ENCODE measurements at places on chromosomes 1 and 21.

GRCh38 chr1:35079003-35079930 lies at the start of gene ZMYM1:
Gene ZMYM1, plus strand, starts transcription at chr1:35079385. Its CDS starts 14,603 bp downstream, at chr1:35093988.
- ATAC-seq, result peak; percentile 97

DNA sequence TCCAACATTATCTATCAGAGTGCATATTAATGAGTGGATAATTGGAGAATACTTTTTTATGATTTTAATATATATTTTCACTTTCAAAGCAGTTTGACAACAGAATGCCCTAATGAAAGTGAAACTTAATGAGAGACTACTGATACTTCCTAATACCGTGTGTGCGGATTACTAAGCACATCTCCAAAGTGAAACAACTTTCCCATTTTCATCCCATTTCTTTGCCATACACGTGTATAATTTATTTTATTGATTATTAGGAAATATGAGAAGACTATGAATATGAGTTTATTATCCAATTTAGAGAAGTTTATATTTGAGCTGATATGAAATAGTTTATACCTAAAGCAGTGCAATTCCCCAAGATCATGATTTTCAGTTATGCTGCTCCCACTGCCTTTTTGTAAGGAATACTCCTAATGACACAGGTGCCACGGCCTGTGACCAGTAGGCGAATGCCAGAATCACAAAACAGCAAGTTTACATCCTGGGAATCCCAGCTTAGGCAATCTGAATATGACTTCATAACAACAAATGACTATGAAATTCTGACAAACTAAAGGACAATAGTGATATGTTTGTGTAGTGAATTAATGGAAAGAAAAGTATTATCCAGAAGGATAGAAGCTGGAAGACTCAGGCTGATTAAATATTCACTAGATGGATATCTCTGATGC lies 202.9 kb downstream of the NCAM2 start:
- ATAC-seq, result no peak

- no peak for ATAC-seq
These were observed 186.8 kb downstream of the SMYD3 start for GRCh38 chr1:246320286-246320685.

DNA sequence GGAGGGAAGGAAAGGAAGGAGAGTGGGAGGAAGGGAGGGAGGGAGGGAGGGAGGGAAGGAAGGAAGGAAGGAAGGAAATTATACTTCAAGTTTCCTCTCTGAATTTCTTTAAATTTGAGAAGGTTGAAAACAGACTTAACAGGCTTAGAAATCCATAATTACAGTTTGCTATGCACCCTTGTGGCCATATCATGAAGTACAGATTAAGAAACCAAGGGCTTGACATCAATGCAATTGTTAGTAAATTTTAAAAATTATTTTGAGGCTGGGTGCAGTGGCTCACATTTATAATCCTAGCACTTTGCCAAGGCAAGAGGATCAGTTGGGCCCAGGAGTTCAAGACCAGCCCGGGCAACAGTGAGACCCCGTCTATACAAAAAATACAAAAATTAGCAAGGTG lies 14.4 kb downstream of the ANP32E start:
- ATAC-seq, result no peak

GRCh38 chr1:75768016-75768415 lies 18.0 kb upstream of the RABGGTB start:
- ATAC-seq, result no peak

DNA sequence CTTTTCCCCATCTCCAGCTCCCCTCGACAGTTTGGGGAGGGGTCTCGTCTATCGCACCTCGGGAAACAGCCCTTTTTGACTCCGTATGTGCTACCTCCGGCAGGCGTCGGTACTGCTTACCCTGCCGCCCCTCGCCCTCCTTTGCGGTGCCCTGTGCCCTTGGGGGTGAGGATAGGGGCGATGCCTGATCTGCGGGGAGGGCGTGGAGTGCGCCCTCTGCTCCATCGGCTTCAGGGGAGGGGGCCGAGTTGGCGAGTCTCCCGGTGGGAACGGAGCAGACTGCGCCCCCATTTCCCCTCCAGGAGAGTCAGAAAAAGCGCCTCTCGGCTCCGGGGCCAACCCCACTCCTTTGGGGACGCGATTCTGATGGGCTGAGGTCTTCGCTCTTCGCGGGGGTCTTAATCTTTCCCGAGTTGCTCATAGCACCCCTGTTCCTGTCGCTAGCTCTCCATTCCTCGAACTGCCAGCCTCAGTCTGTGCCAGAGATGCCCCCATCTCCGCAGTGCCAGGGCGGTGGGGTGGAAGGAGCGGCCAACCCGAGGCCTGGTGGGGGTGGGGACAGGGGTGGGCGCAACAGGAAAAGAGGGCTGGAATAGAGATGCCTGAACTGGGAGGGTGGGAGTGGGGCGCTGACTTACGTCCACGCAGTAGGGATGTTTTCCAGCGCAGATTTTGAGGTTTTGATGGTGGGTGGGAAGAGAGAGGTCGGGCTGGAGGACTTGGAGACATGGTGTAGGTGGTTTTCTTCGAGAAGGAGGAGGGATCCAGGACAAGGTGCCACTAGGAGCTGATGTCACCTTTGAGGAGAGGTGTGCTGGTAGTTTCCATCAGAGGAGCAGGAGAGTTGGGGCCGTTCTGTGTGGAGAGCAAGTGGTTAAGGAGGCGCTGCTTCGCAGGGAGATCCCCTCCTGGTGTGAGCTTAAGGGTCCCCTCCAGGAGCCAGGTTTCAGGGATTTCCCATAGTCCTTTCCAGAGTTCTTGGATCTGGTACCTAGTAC lies 674 bp downstream of the PPFIA4 start:
- ATAC-seq, result peak; percentile 55

- no peak for ATAC-seq
These were observed 75.9 kb downstream of the PRDM2 start for GRCh38 chr1:13775916-13776315.

- no peak for ATAC-seq
These were observed 3.8 kb downstream of the B4GALT2 start for GRCh38 chr1:43982808-43983207.

GRCh38 chr1:214542275-214543199 lies 8.9 kb downstream of the PTPN14 start:
- ATAC-seq, result no peak

DNA sequence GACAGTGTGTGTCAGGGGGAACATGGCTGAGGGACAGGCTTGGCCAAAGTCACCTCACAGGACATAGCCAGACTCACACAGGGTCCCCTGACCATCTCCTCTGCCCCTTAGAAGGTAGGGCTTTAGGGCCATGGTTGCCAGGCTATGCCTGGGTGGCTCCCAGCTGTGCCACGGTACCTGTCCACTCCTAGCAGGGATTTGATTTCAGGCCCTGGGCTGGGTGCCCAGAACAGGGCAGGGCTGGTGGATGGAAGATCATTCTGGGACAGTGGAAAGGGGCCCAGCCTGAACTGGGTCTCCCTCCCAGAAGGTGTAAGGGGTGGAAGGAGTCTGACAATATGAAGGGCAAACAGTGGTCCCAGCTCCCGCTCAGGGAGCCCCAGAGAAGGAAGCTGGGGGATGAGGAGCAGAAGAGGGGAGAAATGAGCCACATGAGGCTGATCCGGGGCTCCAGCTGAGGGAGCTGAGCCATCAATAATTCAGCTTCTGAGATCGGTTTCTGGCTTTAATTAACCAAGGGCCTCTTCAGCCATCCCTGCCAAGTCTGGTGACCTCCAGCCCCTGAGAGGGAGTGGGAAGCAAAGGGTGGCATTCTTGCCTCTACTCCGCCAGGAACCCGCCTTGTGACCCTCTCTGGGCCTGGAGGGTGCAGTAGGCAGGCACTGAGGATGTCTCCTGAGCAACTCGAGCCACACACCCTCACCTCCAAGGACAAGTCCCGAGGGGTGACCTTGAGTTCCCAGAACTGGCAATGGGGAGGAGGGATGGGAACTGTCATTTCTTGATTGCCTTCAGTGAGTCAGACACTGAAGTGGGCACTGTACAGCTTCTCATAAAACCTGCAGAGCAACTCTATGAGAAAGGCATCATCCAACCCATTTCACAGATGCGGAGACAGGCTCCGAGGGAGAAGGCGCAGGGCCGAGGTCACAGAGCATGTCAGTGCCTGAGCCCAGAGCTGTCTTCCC lies 2.1 kb downstream of the CD164L2 start:
- no peak for ATAC-seq

GRCh38 chr21:36698981-36699545 lies at the start of gene SIM2:
Gene SIM2, plus strand, starts transcription at chr21:36699115. Its CDS starts 632 bp downstream, at chr21:36699747.
- peak; percentile 66 for ATAC-seq

DNA sequence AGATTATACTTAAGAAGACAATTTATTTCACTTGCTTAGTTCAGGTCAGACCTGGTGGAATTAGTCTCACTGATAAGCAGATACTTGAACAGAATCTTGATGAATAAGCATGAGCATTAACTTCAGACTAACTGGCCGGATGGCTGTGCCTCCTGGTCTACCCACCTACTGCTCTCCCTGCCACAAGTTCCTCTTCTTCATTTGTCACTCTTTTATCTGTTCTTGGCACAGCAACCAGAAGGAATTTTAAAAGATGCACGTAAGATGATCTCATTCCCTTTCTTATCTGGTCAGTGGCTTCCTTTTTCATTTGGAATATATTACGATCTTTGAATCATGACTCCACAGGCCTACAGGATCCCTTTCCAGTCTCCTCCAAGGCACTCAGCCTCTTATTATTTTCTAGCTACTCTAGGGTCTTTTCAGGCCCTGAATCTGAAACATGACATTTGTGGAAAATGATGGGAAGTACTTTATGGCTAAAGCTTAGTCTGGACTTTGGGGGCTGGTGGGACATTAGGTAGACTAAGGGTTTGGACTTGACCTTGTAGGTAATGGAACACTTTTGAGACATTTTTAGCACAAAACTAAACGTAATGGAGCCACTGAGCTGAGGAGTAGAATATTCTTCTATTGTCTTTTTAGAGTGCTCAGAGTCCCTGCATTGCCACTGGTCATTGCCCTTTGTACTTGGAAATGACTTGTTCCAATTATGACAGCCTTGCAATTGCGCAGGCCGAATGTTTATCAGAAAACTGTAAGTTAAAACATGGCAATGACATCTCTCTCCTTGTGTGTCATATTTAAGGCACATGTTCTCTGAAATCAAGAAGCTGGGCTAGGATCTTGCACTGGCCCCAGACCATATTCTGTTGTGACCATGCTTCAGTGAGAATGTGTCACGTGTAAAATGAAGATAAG lies 16.0 kb downstream of the ST6GALNAC3 start:
- ATAC-seq, result no peak

DNA sequence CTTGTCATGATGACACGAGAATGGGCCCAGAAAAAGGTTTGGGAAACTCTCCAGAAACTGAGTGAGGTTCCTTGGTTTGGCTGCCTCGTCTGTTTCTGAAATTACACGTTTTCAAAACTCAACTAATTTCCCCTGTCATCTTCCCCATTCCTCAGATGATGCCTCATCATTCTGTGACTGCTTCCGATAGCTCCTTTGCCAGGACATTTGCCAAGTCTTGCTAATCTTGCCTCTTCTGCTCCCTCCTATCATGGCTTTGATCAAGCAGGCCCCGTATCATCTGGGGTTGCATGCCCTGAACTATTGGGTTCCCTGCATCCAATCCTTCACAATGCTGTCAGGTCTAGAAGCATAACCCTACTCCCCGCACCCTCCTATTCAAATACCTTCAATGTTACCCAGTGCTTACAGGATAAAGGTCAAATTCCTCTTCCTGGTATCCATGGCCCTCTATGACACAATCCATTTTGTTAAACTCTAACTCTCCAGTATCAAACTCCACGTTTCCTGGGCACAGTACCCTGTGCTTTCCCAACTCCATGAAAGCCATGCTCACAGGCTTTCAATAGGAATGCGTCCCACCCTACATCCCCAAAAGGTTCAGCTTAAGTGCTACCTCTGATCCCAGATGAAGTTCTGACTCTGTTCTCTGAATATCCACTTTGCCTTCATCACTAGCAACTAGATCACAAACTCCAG lies 22.2 kb upstream of the TMEM200B start:
- ATAC-seq, result no peak

GRCh38 chr1:247357052-247357780 lies 25.5 kb upstream of the ZNF496 start:
- no peak for ATAC-seq

DNA sequence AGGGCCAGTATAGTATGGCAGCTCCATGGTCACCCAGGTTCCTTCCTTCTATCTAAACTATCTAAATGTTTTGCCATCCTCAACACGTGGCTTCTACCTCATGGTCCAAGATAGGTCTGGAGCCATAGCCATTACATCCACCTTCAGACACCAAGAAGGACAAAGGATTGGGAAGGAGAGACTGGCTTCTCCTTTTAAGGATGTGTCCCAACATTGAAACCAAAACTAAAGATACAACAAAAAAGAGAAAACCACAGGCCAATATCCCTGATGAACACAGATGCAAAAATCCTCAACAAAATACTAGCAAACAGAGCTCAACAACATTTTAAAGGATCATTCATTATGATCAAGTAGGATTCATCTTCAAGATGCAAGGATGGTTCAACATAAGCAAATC lies 24.8 kb downstream of the HSD11B1 start:
- no peak for ATAC-seq

DNA sequence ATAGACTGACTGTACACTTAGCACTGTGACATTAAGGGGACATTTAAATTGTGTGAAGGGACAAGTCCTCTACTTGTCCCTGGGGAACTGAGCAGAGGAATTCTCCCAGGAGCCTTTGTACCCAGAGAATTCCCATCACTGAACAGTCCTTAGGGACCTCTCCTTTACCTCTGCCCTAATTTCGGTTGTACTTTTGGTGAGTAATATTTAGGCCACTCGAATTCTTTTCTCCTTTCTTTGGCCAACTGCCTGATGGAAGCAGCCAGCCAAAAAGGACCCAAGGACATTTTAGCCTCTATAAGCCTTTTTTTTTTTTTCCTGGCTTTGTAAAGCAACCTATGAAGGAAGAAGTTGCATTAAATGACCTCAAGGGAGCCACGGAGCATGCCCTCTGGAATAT lies 71.5 kb downstream of the NR5A2 start:
- no peak for ATAC-seq

DNA sequence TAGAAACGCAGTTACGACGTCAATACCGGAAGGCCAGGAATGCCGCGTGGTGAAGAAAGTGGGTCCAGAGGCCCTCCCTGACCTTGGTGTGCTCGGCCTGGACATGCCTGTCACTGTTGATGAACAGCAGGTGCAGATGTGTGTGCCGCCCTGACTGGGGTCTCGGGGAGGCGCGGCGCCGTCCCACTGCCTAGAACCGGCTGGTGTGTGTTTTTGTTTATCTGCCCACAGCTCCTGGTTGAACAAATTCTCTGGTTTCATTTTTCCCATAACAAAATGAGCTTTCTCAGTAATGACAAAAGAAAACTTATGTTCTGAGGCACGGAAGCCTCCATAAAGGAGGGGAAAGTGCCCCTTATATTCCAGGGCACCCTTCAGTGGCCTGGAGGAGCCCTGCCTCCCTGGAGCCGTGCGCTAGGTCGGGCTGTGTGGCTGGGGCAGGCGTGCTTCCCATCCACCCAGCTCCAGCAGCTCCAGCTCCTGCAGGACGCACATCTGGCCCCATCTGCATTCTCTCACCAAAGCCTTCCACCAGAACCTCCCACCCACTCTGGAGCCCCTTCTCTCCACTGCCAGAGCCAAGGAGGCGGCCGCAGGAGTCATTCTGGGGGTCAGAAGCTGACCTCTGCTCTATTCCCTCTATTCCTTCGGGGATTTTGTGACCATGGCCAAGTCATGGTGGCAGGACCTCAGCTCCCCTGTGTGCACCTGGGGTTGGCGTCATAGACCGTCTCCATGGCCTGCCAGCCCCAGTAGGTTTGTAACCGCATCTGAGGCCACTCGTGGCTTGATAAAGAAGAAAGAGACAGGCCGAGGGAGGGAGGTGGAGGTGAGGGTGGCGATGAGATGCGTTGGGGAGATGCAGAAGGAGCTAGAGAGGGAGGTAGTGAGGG lies 20.1 kb upstream of the COL18A1 start:
- no peak for ATAC-seq

Measured in motor neuron (in vitro differentiated cells).